T-helper 2 cell (primary cell): ENCODE measurements at places on chromosomes 2 and 18.

GRCh38 chr2:201968476-201968875 is 65.2 kb upstream of the FZD7 start:
- no peak for DNase-seq

DNA sequence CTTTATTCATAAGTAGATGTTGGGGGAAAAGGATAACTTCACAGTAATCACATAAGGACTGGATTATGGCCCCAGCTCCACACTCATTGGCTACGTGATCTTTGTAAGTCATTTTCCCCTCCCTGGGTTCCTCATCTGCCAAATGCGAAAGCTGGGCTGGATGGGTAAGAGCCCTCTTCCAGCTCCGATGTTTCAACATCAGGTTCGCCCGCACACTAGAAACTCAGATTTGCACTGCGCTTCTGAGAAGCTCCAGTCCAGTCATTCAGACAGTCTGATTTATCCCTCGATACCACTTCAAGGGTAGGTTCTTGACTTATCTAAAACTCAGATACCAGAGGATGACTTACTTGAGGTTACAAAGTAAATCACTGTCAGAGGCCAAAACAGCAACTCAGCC is 31.0 kb upstream of the RMDN2 start:
- no peak for DNase-seq

GRCh38 chr2:139622691-139623090 is 842.5 kb upstream of the NXPH2 start:
- DNase-seq, result no peak

- DNase-seq, result no peak
Observed at GRCh38 chr2:64859312-64860212, 129.6 kb upstream of the SLC1A4 start.

DNA sequence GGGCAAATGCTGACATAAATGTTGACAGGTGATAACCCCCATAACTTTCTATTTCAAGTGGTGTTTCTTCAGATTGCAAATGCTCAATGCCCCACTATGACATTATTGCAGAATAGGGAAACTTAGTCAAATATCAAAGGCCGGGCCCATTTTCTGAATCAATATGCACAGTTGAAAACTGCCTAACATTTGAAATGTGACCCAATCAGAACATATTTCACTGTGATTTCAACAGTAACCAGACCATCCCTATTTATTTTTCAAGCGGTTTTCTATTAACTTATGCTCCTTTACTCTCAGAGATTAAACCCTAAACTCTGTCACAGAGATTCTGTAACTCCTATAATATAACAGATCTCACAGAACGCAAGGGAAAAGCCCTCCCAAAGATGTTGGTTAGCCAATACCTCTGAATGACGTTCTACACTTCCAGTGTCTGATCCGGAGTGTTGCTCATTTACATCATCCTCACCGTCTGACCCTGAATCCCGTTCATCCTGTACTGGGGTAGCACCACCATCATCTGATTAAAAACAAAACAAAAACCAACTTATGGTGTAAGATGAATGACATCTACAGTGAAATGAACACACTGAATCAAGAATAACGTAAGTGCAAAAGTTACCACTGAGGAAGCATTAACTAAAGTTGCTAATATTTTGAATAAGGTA is 2.9 kb downstream of the IWS1 start:
- no peak for DNase-seq

DNA sequence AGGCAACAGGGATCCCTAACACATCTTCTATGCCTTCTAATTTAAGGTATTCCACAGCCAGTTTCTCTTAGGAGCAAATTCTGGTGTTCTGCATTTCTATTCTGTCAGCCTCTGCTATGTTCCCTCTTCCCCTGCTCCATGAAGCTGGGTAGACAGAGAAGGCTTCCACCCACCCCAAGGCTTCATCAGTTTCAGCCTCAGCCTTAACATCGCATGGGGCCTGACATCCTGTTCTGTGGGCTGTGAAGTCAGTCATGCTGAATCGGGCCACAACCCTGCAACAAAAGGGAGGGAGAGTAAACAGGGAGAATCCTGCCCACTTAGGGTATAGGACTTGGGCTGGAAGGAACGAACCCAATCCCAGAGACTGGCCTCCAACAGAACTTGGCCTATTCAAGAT is 70.6 kb upstream of the PPM1B start:
- DNase-seq, result no peak

DNA sequence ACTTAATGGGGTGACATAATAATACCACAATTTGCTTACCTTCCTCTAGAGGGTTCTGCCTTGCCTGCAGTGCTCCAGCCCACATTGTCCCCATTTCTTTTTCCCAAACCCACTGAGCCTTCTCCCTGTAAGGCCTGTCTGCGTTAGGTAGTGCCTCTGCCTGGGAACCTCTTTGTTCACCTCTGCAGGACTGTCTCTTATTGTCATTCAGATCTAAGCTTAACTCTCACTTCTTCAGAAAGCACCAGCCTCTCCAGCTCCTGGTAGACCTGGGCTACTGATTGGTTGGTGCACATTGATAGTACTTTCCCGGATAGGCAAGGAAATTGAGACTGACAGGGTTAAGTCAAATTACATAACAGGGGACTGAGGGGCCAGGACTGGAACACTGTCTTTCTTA is 49.1 kb downstream of the CCDC85A start:
- DNase-seq, result no peak

DNA sequence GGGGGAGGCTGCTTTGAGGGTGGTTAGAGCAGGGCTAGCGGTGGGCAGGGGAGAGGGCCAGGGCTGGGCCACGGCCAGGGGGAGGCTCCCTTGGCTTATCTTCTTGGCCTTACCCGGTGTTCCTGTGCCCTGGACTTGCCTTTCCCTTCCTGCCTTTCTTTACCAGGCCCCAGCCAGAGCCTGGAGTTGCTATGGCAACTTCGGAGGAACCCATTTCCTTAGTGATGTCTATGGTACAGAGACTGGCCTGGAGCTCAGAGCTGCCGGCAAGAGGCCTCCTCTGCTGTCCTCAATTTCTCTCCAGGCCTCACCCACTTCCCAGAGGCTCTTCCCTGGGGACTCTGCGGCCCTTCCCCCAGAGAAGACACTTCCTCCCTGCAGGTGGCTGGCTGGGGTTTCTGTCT is 11.5 kb downstream of the SPEG start:
- no peak for DNase-seq

DNA sequence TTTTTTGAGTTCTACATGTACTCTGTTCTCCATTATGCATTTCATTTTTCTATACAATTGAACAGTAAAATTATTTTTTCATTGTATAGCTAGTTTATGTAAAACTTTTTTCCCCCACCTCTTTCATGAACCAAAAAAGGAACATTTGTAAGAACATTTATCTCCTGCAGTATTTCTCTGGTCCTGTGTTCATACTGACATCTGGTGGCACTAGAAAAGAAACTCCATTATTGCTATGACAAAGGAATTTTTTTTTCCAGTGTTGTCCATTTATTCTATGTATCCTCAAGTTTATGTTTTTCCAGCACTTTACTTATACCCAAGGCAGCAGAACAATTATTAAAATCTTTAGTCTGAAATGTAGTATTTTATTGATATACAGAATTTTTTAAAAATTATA is 27.4 kb upstream of the CHAC2 start:
- DNase-seq, result no peak

GRCh38 chr2:28381225-28382180 is 11.2 kb upstream of the FOSL2 start:
- DNase-seq, result no peak
